ENCODE measurements at places on chromosomes 12 and 14. TPM values are rescaled to one million over a fixed set of nuclear protein-coding genes. Genes with fewer than 3 reads are reported as not detected.

GRCh38 chr12:104526751-104527150 is 70.0 kb downstream of the CHST11 start:
- H3K4me3 ChIP-seq, result no peak overlapping the region
- H3K27me3 ChIP-seq, result no peaks in the 10 kb centered on the region
- H3K27ac ChIP-seq, result no peak overlapping the region
- H3K4me1 ChIP-seq, result peaks cover 20% of the 10 kb centered on the region
- no peaks in the 10 kb centered on the region for H3K36me3 ChIP-seq

GRCh38 chr12:67137256-67137655 is 131.9 kb upstream of the CAND1 start:
- no peaks in the 10 kb centered on the region for H3K36me3 ChIP-seq
- no peak overlapping the region for H3K4me3 ChIP-seq
- H3K4me1 ChIP-seq, result no peaks in the 10 kb centered on the region
- H3K27me3 ChIP-seq, result no peaks in the 10 kb centered on the region
- no peak overlapping the region for H3K27ac ChIP-seq

- H3K27me3 ChIP-seq, result no peaks in the 10 kb centered on the region
- H3K4me3 ChIP-seq, result no peak overlapping the region
- H3K4me1 ChIP-seq, result no peaks in the 10 kb centered on the region
- no peak overlapping the region for H3K27ac ChIP-seq
Observed at GRCh38 chr14:75627406-75627805, 33.3 kb downstream of the ERG28 start.

DNA sequence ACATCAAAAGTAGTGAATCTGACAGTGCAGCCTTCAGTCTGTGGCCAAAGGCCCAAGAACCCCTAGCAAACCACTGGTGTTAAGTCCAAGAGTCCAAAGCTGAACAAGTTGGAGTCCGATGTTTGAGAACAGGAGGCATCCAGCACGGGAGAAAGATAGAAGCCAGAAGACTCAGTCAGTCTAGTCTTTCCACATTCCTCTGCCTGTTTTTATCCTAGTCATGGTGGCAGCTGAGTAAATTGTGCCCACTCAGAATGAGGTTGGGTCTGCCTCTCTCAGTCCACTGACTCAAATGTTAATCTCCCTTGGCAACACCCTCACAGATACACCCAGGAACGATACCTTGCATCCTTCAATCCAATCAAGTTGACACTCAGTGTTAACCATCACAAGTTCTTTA is 1255.4 kb downstream of the LRFN5 start:
- H3K36me3 ChIP-seq, result no peaks in the 10 kb centered on the region
- no peaks in the 10 kb centered on the region for H3K27me3 ChIP-seq
- no peak overlapping the region for H3K27ac ChIP-seq
- no peaks in the 10 kb centered on the region for H3K4me1 ChIP-seq
- DNase-seq, result no peak

Gene LRRC10
- not detected for total RNA-seq

Gene P2RX7
- total RNA-seq, result 4.0 TPM

Gene BCL11B
- 0.88 TPM for total RNA-seq

Gene CNOT2
- 153 TPM for total RNA-seq

Measured in osteoblast (primary cell).